Erythroblast (primary cell): ENCODE measurements at places on chromosomes 4 and X.

DNA sequence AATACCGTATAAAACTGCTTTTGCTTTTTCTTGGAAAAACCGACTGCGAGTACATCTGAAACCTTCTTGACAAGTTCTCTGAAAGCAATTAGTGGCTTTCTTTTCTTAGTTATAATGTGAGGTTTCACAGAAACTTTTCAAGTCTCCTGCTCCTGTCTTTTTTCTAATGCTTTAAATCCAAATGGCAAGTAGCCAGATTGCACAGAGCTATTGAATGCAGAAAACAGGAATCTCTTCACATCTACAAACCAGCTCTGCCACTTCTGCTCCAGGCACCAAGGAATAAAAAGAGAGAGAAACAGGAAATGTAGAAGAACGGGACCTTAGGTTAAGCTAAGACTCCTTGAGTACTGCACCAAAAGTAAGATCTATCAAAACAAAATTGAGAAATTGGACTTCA, 267.3 kb upstream of the TET2 start:
- DNase-seq = no peak

DNA sequence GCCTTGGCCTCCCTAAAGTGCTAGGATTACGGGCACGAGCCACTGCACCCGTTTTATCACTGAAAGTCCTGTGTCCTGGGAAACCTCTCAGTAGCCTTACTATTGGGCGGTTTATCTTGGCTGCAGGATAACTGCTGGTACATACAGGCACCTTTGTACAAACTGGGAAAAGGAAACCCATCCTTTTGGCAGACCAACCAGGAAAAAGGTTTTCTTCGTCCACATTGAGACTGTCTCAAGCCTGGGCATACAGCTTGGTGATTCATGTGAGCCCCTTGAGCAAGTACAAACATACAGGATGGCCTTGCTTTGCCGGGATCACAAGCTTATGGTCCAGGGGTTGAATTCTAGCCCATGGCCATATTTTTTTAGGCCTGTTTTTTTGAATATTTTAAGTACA, 32.8 kb downstream of the RWDD4 start:
- no peak for DNase-seq

- no peak for DNase-seq
These were observed 64.5 kb downstream of the CPE start for GRCh38 chr4:165443276-165443675.

- no peak for DNase-seq
These were observed 5.7 kb downstream of the C4orf54 start for GRCh38 chr4:99651811-99652485.

- peak; percentile 1 for DNase-seq
These were observed 20.8 kb upstream of the PRPS2 start for GRCh38 chrX:12770440-12770839.

- DNase-seq = no peak
These were observed 130.7 kb downstream of the NR3C2 start for GRCh38 chr4:148311526-148311925.

GRCh38 chrX:72714478-72714916, 391 bp upstream of the PHKA1 start:
- peak; percentile 36 for DNase-seq

GRCh38 chr4:26058537-26058936, 144.5 kb downstream of the SMIM20 start:
- DNase-seq = no peak

DNA sequence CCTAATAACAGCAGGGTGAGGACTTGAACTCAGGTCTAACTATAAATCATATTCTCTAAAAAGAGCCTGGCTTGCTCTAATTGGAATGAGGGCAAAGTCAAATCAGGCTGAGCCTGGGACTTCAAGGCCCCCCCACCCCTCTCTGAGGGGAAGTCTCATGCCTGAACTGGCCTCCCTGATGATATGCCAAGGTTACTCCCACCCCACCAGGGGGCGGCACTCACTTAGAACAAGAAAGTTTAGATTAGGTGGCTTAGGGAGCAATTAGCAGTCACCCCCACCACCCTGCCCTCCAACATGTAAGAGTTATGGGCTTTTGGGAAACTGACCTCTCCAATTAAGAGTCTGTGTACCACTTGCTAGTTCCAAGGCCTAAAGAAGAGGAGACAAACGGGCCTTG, 2.7 kb downstream of the FOXO4 start:
- peak; percentile 81 for DNase-seq

- DNase-seq = no peak
These were observed 19.0 kb downstream of the ZNF721 start for GRCh38 chr4:479972-480371.

DNA sequence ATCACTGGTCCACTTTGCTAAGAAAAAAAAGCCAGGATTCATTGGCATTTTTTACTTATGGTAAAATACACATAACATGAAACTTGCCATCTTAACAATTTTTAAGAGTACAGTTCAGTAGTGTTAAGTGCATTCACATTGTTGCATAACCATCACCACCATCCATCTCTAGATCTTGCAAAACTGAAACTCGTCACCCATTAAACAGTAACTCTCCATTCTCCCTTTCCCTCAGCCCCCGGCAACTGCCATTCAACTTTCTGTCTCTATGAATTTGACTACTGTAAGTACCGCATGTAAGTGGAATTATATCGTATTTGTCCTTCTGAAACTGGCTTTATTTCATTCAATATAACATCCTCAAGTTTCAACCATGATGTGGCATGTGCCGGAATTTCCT, 56.3 kb upstream of the LNX1 start:
- no peak for DNase-seq

- DNase-seq = no peak
These were observed 116.8 kb downstream of the TENT5D start for GRCh38 chrX:80537096-80537495.

DNA sequence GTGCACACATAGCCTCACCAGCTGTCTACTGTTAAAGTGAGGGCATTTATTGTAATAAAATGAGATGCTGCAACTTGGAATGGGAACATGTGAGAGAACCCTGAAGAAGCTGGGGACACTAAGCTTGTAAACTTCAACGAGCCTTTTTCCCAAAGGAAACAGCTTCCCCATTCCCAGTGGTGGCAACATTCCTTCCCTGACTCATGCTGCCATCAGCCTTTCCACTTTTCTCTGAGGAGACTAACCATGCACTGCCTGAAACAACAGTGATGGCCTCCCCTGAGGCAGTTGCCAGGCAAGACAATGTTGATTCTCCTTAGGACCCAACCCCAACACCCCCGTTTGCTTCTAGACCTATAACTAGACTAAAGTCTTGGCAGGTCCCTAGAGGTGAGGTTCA, 928.3 kb downstream of the GLUD2 start:
- no peak for DNase-seq

GRCh38 chr4:1230971-1231636, 17.8 kb downstream of the CTBP1 start:
- DNase-seq = no peak
